ENCODE measurements at places on chromosomes 11 and 22. TPM values are rescaled to one million over a fixed set of nuclear protein-coding genes. Genes with fewer than 3 reads are reported as not detected.

The MSANTD4 gene
- 20.4 TPM for total RNA-seq

The TRIM51 gene
- total RNA-seq, result not detected

The C11orf87 gene
- total RNA-seq, result 0.09 TPM

The SCARF2 gene
- 8.9 TPM for total RNA-seq

The PPP6R3 gene
- 80.9 TPM for total RNA-seq

The CRYBB2 gene
- 0.09 TPM for total RNA-seq

The KCTD21 gene
- total RNA-seq, result 4.9 TPM

The KIAA0930 gene
- total RNA-seq, result 15.1 TPM

The SUSD2 gene
- total RNA-seq, result 0.40 TPM

The PIM3 gene
- 14.7 TPM for total RNA-seq
